Glomerular endothelial cell (primary cell): ENCODE measurements at places on chromosomes 4 and X.

DNA sequence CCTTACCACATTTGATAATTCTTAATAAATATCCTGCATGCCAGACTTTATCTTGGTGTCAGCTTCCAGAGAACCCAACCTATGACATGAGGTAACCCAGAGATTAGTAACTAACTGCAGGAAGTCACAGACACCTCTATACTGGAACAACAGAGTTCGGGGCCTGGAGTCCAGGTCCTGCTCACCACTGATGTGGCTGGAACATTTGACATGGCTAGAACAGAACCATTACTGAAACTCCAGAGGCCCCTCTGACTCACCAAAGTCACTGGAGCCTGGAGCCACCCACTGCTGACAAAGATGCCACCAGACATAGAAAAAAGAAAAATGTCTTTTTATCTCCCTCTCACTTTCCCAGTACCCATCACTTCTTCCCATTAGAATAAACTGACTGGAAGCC, 403.7 kb downstream of the MID1IP1 start:
- DNase-seq = no peak

DNA sequence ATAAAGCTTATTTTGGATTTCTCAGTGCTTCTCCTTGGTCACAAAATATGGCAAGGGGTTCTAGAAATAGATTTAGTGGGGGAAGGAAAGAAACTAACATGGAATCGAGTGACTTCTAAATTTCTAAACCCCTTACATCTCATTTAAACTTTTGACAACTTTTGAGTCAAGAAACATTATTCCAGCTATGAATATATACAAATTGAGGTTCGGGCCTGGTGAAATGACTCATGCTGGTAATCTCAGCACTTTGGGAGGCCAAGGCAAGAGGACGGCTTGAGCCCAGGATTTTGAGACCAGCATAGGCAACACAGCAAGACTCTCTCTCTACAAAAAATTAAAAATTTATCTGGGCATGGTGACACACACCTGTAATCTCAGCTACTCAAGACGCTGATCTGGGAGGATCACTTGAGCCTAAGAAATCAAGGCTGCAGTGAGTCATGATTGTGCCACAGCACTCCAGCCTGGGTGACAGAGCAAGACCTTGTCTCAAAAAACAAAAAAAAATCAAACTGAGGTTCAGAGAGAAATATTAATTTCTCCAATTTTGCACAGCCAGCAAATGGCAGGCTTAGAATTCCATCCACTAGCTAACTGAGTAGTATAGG, 99.8 kb downstream of the ANXA3 start:
- DNase-seq = no peak

GRCh38 chr4:173125216-173125812, 43.3 kb upstream of the GALNT7 start:
- no peak for DNase-seq

DNA sequence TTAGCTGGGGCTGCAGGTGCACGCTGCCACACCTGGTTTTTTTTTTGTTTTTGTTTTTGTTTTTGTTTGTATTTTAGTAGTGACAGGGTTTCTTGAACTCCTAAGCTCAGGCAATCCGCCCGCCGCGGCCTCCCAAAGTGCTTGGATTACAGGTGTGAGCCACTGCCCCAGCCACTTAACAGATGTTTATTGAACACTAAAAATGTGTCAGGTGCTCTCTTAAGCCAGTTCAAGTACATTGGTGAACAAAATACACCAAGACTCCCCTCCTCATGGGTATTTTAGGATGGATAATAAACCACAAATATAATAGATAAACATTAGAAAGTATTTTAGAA, 69.9 kb downstream of the TRAPPC11 start:
- DNase-seq = no peak

DNA sequence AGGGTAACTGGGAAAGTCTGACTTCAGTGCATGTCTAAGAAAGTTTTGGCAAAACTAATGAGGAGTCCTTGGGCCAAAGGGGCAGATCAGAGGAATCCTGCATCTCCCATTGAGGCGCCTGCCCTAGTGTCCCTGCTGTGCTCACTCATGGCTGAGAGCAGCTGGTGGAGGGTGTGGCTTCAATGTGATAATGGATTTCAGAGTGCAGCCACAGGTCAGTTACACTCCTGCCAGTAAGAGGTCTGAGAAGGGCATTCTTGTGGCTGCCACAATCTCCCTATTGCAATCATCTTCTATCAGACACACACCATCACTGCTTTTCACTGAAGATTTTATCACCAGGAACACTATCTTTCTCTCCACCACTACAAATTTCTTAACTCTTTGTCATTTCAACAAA, 457.1 kb downstream of the MID1IP1 start:
- DNase-seq = no peak
